ENCODE measurements at places on chromosomes 6 and 20. TPM values are rescaled to one million over a fixed set of nuclear protein-coding genes. Genes with fewer than 3 reads are reported as not detected.

Gene CLIC5
- total RNA-seq = 0.85 TPM

Gene ADGB
- 0.24 TPM for total RNA-seq

Gene C4A
- 43.2 TPM for total RNA-seq

Gene RNF182
- total RNA-seq = 0.90 TPM

GRCh38 chr6:83167726-83168278 is 25.3 kb downstream of the PGM3 start:
- no peak for DNase-seq

DNA sequence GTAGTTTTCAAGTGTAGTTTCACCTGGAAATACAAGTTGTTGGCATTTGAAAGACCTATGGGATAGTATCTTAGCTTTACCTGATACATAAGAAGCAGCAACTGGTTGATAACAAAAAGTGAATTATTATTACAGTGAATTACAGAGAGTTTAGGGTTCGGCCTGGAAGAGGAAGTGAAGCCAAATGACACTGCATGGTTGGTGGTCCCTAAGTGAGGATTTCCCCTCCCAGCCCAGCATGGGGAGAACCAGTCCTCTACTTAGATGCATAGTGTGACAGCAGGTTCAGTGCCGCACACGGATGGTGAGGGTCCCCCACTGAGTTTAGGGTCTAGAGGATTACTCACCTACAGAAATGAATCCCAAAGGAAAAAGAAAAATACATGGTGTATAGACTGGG is 18.1 kb downstream of the HLA-DPB1 start:
- no peak for DNase-seq

All from thymus (tissue), 14 donors.